GM12878 (cell line): ENCODE measurements at places on chromosomes 12 and 14. TPM values are rescaled to one million over a fixed set of nuclear protein-coding genes. Genes with fewer than 3 reads are reported as not detected.

GRCh38 chr12:86669010-86669409, 412.8 kb upstream of the MGAT4C start:
- DNase-seq = no peak

GRCh38 chr12:57127101-57127725, 1.1 kb upstream of the LRP1 start:
- DNase-seq = no peak

GRCh38 chr12:53577941-53578352, 48.2 kb downstream of the ATF7 start:
- DNase-seq = peak; percentile 45

GRCh38 chr14:67569011-67569650, 30.9 kb downstream of the PIGH start:
- no peak for DNase-seq

Gene BDKRB2
- 0.05 TPM in 1 of 2 replicates, not detected in the other for total RNA-seq

- no peak for DNase-seq
Measured at GRCh38 chr14:105527381-105527825, 1.0 kb downstream of the TMEM121 start.
